Lower lobe of right lung (tissue), 2 donors: ENCODE measurements at places on chromosomes 3 and 15. TPM values are rescaled to one million over a fixed set of nuclear protein-coding genes. Genes with fewer than 3 reads are reported as not detected.

DNA sequence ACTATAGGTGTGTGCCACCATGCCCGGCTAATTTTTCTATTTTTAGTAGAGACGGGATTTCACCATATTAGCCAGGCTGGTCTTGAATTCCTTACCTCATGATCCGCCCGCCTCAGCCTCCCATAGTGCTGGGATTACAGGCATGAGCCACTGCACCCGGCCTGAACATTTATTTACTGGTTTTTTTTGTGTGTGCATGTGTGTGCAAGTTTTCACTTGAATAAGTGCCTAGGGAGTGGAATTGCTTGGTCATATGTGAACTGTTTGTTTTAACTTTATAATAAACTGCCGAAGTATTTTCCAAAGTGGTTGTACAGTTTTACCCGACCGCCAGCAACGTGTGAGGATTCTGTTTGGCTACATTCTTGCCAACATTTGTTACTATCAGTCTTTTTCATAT, 14.1 kb downstream of the BBS4 start:
- no peaks in the 10 kb centered on the region for H3K4me1 ChIP-seq
- no peaks in the 10 kb centered on the region for H3K27me3 ChIP-seq
- DNase-seq, result no peak
- H3K4me3 ChIP-seq, result no peak overlapping the region

DNA sequence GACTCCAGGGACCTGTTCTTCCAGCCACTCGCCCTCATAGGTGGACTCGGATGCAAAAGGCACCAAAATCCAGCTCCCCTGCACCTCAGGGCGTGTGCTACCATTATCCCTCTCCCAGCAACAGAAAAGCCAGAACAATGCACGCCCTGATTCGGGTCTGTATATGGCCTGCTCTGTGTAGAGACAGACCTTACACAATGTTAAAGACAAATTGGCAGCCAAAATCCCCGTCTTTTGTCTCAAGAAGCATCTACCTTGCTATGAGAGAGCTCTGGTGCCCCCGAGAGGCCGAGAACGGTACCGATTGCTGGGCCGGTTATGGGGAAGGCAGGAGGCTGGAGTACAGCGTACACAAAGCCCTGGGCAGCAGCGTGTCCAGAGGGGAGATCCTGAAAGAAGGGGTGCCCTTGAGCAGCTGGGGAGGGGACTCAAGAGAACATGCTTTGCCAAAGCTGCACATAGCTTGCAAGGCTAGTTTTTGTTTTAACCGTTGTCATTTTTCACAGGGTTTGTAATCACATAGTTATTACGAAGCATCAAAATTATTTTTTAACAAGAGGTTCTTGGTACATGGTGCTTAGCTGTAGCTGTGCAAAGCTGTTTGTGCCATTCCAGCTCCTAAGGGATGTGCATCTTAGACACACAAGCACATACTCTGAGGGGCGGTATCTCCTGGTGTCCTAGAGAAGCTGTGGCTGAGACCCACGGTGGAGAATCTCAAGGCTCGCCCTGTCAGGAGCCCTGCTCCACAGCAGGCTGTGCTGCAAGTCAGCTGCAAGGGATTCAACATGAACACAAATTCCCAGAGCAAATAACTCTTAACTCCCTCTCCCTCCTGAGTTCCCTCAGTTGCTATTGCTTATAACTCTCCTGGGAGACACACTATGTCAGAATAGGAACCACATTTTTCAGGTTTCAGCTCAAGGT, 461.5 kb upstream of the PPP2R3A start:
- no peak overlapping the region for H3K4me3 ChIP-seq
- no peaks in the 10 kb centered on the region for H3K36me3 ChIP-seq
- no peak overlapping the region for H3K27ac ChIP-seq
- no peaks in the 10 kb centered on the region for H3K4me1 ChIP-seq
- H3K27me3 ChIP-seq, result peaks cover 14% of the 10 kb centered on the region

DNA sequence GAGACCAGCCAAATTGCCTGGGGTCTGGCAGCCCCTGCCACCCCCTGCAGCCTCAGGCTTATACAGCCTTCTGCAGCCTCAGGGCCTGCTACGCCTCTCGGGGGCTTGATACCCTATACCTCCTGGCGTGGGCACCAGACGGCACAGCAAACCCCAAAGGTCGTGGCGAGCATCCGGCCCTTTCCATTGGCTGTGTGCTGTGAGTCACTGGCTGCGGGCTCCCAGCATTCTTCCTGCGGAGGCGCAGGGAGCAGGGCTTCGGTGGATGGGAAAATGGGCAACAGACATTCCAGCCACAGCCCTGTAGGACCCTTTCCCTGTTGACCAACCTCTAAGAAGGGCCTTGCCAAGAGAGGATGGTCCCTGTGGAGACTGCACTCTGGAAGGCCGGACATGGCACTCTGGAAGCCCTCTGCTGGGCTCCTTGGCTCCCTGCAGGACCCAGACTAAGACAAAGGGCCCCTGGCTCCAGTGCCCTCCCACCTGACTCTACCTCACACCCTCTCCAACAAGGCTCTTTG, 59.6 kb downstream of the ITGA11 start:
- H3K36me3 ChIP-seq, result no peaks in the 10 kb centered on the region
- H3K4me1 ChIP-seq, result peaks cover 7% of the 10 kb centered on the region
- H3K27me3 ChIP-seq, result no peaks in the 10 kb centered on the region
- no peak overlapping the region for H3K27ac ChIP-seq

Gene CAMK2N2
- not detected for total RNA-seq

Gene ERC2
- 1.5 TPM for total RNA-seq
